ENCODE measurements at places on chromosomes 3 and 15.

DNA sequence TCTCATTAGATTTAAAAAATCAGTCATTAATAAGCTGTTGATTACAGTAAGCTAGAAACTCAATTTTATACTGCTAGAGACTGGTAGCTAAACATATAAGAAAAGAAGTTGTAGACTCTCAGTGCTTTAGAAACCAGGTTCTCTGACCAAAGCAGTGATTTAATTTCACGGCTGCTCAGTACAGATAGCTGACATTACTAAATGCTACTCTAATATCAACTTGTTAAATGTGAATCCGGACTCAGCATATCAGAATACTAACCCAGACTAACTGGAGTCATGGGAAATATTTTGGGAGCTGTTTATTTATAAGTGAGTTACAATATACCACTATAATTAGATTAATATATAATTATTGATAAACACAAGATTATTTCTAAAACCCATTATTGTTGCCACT lies 80.4 kb downstream of the NEDD4 start:
- no peak for DNase-seq

- no peak for DNase-seq
Measured at GRCh38 chr3:63731866-63732265, 79.4 kb downstream of the SNTN start.

- DNase-seq = no peak
Measured at GRCh38 chr15:90557186-90558084, 27.7 kb downstream of the CRTC3 start.

- no peak for DNase-seq
Measured at GRCh38 chr3:155714295-155714718, 30.6 kb downstream of the PLCH1 start.

GRCh38 chr15:59689626-59690236 lies 611 bp upstream of the BNIP2 start:
- DNase-seq = peak; percentile 61

DNA sequence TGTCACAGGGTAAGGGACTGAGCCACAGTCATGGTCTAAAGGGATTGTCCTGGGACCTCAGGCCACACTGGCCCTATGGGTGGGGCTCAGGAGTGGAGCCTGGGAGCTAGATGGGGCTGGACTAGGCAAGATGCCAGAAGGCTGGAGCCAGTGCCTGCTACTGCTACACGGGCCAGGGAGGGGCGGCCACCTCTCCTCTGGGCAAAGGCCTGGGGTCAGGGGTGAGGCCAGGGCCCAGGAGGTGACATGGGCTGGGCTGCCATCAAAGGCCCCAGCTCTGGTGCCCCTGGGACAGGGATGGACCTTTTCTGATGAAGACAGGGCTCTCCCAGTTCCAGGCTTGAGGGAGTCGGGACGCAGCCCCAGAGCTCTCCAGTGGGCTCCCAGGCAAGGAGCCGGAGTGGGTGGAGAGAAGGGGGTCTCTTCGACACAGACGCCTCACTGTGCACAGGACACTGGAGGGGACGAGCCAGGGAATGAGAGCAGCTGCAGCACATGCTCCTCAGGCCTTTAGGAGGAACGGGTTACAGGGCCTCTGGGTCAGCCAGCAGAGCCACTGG lies 62.1 kb upstream of the IQSEC1 start:
- no peak for DNase-seq

DNA sequence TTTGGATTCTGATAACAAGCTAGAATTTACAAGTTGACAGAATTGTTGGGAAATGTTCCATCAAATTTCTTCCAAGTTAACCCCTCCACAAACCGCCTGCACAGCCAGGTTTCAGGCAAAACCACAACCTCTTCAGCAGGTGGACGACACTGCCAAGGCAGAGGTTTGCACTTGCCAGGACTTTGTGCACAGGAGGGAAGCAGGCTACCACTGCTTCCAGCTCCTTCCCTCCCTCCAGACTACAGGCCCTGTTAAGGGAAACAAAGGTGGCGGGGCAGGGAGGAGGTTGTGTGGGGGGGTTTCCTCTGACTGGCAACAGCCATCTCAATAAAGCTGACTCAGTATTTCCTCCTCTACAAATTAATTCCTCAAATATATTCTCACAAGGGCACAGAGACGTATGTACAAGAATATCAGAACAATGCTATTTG lies 42.2 kb downstream of the TBC1D2B start:
- DNase-seq = no peak

- no peak for DNase-seq
Measured at GRCh38 chr3:30622790-30623189, 16.4 kb downstream of the TGFBR2 start.

- DNase-seq = peak; percentile 32
Measured at GRCh38 chr15:38707802-38708671, 143.4 kb upstream of the RASGRP1 start.

DNA sequence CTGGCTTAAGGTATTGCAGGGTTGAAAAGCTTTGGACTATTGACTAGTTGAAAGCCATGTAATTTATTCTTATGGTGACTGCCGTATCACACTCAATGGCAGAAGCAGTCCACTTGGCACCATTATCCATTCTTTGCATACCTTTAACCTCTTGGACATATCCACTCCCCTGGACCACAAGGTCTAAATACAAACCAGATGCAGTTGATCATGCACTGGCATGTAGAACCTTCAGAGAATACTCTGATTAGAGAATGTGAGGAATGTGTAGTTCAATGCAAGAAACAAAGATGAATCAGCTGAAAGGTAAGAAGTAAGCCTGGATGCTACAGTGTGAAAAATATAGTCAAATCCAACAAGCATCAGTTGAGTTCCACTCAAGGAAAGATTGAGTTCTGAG lies 93.1 kb downstream of the FRMD5 start:
- DNase-seq = no peak

DNA sequence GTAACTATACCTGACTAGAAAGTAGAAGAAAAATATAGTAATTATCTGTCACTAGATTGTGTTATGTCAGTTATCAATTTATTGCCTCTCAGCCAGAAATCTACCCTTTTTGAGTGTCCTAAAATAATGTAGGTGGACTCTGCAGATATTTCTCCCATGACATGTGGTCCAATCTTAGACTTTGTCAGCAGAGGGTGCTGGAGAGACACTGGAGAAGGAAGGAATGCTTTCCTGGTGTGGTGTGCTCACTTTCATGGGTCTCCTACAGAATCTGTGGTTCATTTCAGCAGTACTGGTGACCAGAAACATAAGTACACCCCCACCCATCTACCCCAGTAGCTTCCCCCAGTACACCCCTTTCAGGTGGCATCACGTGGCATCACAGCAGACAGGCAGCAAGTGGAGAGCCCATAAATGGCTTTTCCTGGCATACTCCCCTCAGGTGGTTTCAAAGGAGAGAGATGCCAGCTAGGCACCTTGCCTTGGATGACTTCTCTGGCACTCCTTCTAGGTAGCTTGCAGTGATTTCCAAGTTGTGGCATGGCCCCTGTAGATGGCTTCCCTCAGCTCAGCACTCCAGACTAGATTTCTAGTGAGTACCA lies 114.7 kb downstream of the GADL1 start:
- no peak for DNase-seq

GRCh38 chr15:90691982-90692773 lies 25.0 kb upstream of the BLM start:
- no peak for DNase-seq

DNA sequence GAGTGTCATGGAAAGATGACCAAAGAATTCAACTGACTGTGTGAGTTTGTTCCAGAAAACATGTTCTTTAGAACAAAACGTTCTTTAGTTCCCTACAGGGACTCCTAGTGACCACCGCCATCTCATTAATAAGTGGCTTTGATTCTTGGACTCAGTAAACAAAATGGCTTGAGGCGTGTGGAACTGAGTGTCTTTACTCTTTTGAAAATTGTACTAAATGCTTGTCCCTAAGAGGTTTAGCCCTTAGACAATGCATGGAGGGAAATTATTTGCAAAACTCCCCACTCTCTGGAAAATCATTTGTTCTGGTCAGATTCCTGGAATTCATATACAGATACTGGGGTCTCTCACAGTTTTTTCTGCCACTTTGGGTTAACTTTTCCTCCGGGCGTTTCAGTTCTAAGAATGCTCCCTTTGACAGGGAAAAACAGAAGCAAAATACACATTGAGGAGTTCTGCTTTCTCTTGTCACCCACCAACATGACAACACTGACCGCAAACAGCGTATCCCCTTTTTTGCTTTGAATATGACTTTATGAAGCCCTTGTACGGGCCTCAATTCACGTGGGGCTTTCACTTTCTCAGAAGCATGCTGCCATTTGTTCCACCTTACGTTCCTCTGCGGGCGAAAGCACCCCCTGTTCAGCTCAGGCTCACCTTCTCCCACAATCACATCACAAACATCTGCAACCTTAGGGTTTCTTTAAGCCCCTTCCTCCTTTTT lies 15.3 kb upstream of the NRROS start:
- peak; percentile 59 for DNase-seq

GRCh38 chr3:100614941-100615340 lies 5.5 kb downstream of the ADGRG7 start:
- DNase-seq = no peak

DNA sequence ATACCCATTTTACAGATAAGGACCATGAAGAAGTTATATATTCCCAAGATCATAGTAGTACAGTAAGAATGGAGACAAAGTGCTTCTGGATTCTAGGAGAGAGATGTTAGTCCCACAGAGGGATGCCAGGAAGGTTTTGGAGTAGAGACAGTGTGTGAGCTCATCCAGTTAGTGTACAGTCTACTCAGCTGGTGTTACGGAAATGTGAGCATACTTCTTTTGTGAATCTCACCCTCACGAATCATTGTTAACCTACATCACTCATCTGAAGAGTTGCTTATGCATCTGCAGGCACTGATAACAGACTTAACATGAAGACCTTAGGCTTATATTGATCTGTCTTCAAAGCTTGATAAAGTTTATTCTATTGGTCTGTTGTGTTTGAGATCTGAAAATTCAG lies 106.6 kb upstream of the PTPRG start:
- DNase-seq = no peak

DNA sequence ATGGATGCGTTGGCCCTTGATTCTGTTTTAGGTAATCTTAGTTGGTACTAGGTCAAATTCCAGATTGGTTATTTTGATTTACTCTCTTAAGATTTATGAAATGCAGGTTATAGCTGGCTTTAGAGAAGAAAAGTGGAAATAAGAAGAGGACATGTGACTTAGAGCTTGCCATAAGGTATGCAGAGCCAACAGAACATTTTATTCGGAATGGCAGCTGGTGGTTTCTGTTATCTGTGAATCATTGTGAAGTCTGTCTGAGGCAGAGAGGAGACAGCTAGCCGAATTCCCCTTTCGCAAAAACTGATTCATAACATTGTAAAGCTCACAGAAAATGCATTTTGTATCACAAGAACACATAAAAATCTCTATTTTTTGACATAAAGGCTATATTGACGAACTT lies 82.1 kb downstream of the FILIP1L start:
- DNase-seq = no peak

- DNase-seq = no peak
Measured at GRCh38 chr15:87758794-87759418, 497.6 kb downstream of the NTRK3 start.

DNA sequence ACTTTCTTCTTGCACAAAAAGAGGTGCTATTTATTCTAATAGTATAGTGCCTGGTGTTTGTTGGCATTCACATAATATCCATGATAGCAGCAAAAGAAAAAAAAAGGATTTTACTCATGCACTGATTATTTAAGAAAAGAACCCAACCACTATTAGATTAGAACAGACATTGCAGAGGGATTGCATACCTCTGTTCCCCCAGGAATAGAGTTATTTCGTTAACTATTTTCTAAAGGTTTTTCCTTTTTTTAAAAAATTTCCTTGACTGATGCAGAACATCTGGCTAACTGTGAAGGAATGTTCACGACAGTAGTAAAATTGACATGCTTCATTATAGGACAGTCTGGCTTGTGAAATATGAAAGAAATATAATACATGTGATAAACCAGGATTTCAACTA lies 136.6 kb upstream of the PTX3 start:
- no peak for DNase-seq

GRCh38 chr3:354432-354831 lies 157.9 kb downstream of the CHL1 start:
- DNase-seq = peak; percentile 3

GRCh38 chr15:63495780-63496488 lies 8.5 kb upstream of the USP3 start:
- DNase-seq = no peak

DNA sequence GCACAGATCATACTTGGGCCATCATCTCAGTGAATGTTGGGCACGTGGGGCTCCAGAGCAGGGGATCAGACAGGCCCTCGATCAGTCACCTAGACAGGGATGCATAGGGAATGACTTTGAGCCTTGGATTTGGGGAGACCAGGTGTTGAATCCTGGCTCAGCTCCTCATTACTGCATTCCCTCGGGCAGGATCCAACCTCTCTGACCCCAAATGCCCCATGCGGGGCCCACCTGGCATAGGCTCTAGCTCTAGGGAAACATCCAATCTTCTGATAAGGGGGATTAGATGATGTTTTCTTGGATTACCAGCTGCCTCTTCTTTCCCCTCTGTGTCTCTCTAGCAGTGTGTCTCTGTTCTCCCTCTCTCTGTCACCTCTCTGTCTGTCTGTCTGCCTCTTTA lies 22.7 kb downstream of the LOXL1 start:
- DNase-seq = no peak

- DNase-seq = no peak
Measured at GRCh38 chr3:36496684-36497633, 116.7 kb downstream of the STAC start.

GRCh38 chr3:14439501-14440167 lies 37.2 kb downstream of the SLC6A6 start:
- DNase-seq = no peak

DNA sequence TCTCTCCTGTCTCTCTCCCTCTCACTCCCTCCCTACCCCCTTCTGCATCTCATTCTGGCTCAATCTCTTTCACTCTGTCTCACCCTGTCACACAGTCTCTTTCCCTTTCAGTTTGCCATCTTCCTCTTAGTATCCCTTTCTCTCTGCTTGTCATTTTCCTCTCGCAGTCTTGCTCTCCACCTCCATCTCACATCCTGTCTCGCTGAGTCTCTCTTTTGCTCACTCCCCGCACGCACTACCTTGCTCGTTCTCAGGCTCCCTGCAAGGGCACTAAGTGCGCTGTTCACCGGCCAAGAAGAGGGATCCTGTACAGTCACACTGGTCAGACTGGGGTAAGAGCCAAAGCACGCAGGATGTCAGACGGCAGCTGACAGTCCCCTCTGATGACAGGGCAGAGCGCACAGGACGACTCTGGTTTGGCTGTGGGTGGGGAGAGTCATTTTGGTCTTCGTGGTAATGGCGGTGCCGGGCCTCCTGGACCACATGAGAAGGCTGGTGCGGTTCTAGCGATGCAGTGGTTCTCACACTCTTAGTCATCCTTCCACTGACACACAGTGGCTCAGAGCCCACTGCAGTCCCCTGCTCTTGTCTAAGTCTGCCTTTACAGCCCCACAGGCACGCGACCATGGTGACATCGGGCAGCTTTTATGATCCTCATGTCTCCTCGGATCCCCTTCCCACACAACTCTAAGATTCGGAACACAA lies 356.8 kb downstream of the FOXP1 start:
- peak; percentile 97 for DNase-seq

DNA sequence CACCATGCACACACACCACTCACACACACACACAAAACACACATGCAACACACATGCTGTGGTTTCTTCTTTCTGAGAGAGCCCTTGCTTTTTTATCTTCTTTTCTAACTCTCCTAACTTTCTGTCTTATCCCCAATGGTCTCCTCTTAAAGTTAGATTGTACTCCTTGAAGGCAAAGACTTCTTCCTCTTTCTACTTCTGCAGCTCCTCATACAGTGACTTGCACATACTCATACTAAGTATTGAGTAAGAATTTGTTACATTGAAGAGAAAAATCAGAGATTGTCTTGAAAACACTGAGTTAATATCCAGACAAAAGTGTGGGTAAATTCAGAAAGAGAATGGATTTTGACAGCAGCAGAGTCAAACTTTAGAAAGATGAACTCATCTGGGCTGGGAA lies 64.4 kb downstream of the GTPBP8 start:
- no peak for DNase-seq

All from stimulated activated CD4-positive, alpha-beta T cell treated with anti-CD3 and anti-CD28 coated beads, Interleukin-1b, Interleukin-23, amount 100 ng/mL, for 48 hours (primary cell).